GM04503 (cell line): ENCODE measurements at places on chromosomes 2 and 18.

DNA sequence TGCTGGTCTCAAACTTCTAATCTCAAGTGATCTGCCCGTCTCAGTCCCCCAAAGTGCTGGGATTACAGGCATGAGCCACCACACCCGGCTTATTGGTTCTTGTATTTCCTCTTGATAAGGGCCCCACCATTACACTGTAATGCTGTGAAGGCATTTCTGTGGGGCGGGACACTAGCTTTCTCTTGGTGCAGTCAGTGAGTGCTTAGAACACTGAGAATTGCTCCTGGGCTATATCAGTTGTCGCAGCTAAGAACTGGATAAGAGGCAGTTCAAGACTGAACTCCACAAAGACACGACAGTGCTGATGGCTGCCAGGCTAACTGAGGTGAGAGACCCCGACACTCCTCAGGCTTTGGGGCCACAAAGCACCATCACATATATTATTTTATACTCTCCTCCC lies 2.1 kb downstream of the KHK start:
- no peak for DNase-seq

- no peak for DNase-seq
Measured at GRCh38 chr2:238729261-238729935, 118.5 kb upstream of the TWIST2 start.

GRCh38 chr18:77035380-77036187 lies 97.0 kb downstream of the MBP start:
- no peak for DNase-seq

DNA sequence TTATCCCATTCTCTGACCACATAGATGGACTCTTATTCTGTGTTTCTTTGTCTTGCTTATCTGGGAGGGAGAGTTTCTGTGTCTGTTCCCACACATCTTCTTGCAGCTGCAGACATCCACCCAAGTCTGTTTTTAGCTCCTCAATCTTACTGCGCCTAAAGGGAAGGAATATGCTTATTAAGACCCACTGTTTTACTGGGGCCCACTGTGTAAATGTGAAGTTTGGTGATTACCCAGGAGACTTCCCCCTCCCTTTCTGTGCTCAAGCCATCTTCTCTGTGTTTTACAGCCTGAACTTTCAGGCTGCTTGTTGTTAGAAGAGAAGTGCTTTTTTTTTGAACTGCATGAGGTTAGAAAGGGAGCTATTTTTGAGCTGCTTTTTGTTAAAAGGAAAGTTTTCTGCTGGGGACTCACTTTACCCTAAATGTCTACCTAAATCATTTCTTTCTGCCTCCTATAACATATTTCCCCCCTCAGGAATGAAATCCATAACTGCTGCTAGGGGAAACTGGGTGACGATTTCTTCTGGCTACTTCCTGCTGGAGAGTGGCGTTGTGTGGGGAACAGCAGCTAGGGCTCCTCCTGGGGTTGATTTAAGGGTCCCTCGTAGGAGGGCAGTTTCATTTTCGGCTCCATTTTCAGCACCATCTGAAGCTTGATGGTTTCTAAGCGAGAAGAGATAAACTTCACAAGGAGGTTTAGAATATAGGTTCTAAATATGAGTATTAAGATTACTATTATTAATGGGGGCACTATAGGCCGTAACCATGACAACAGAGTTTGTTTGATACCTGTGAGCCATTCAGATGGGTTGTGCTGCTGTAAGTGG lies 39.5 kb upstream of the GMCL1 start:
- DNase-seq: no peak

DNA sequence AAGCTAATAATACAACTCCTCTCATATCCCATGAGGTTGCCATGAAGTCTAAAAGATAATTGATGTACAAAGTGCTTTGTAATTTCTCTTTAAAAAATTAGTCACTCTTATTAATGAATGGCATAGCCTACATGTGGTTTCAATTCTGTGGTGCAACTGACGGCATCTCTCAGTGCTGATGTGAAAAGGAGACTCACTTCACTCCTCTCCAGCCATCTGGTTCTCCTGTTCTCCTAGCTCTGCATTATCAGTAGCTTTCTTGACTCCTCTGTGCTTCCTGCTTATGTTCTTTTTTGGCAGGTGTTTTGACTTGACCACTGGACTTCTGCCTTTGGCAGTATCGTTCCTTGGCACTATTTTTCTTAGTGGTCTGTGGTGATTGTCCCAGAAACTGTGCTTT lies 134.9 kb upstream of the ZFP36L2 start:
- no peak for DNase-seq

DNA sequence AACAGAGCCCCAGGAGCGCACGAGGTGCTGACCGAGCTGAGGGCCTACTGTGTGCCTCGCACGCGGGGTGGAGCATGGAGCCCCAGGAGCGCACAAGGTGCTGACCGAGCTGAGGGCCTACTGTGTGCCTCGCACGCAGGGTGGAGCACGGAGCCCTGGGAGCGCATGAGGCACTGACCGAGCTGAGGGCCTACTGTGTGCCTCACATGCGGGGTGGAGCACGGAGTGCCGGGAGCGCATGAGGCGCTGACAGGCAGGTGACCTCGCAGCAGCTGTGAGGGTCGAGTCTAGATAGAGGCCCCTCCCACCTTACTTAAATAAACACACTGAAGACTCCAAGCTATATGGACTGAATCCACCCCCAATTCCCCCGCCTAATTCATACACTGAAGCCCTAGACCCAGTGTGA lies 60.3 kb downstream of the EIPR1 start:
- no peak for DNase-seq

- DNase-seq: no peak
Measured at GRCh38 chr2:136207665-136208064, 89.7 kb upstream of the CXCR4 start.

- DNase-seq: no peak
Measured at GRCh38 chr2:220478305-220479058, 851.1 kb downstream of the SLC4A3 start.

GRCh38 chr2:223797811-223798721 lies 39.3 kb downstream of the AP1S3 start:
- no peak for DNase-seq

- DNase-seq: no peak
Measured at GRCh38 chr2:222174450-222174849, 124.3 kb downstream of the PAX3 start.

DNA sequence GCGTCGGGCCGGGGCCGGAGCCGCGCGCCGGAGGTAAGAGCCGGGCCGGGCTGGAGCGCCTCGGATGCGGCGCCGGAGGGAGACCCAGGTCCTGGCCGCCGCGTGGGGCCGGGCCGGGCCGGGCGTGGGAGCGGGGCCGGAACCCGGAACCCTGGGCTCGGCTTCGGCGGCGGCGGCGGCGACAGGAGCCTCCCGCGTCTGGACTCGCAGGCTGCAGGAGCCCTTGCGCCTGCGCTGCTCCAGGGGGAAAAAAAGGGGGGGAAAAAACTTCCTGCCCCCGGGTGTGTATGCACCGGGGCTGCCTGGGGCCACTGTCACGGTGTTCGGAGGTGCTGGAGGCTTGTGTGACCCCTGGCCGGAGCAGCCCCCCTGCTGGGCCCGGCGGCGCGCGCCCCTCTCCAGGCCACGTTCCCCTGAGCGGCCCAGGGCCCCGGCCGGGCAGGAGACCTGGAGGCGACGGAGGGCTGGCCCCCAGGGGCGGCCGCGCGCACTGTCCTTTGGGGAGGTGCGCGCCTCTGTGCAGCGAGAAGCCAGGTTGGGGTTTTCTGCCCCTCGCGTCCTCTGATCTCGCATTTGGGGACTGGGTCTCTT lies 864 bp downstream of the KLHL29 start:
- no peak for DNase-seq

- DNase-seq: no peak
Measured at GRCh38 chr2:100713106-100713505, 106.8 kb upstream of the NPAS2 start.

- no peak for DNase-seq
Measured at GRCh38 chr2:167965907-167966761, 281.3 kb downstream of the STK39 start.

DNA sequence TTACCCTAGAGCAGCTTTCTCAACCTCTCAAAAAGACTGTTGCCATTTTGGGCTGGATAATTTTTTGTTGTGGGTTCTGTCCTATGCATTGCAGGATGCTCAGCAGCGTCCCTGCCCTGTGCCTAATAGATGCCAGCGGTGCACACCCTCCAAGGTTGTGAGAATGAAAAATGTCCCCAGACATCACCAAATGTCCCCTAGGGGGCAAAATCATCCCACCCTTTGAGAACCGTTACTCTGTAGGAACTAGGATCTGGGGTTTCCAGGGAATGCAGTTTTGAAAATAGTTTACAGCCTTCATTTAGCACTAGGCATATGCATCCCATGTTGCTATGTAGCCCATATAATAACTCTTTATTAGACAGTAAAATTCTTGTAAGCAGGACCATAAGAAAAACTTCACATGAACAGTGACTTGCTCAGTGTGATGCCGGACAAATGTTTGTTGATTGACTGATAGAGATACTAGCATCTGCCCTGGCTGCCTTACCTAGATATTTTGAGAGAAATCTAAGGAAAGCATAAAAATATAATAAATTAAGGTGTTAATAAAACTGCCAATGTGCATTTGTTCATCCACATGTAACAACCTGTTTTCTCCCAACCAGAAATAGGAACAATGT lies 79.2 kb upstream of the EPC2 start:
- no peak for DNase-seq

DNA sequence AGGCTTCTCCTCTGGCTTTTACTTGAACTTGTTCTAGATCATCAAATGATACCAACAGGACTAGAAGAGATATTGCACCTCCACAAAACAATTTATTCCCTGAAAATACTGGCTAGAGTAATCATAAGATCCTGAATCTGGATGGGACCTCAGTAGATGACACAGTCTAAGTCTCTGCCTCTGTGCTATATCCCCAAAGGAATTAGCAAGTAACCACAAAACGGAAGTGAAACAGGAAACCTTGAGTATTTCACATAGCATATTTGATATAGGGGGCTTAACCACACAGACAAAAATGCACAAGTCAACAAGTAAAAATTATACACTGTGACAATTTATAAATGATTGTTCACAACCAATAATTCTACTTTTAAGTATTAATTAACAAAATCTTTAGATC lies 456.9 kb upstream of the TNP1 start:
- no peak for DNase-seq

DNA sequence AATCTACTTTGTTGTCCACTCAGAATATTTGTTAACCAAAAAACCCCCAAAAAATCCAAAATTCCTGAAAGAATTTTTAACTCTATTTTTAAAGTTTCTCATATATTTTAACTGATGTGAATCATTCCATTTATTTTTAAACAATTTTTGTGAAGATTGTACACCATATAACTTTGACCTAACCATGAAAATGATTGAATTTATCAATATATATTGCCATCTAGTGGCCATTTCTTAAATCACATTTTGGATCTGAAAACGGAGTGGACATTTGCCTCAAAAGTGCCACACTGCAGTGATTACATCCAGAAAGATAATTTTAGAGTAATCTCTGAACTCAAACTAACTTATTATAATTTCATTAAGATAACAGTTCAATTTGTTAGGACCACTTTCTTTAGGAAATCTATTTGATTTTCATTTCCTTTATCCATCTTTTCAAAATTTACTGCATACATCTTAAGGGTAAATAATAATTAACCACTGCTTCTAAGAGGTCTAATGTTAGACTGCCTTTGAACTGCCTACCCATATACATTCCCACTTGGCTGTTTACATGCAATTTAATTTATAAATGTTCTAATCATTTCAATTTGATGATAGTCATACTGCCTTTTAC lies 71.1 kb downstream of the DSC3 start:
- no peak for DNase-seq

DNA sequence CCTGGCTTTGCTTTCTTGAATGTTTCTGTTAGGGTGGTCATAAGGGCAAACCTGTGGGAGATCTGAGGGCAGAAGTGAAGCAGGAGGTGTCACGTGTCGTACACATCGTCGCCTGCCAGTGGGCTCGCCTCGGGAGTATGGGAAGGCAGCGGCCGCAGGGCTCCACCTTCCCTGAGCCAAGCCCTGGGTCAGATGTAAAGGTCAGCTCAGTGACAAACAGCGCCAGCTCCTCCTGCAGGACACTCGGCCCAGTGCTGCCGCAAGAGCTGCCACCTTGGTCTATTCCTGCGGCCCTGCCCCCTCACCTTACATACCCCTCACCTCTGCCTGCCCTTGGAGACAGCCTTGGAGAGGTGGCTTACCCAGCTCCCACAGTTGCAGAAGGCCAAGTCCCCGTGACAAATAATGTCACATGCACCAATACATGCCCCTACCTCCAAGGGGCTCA lies 64.2 kb downstream of the PSMG2 start:
- no peak for DNase-seq

DNA sequence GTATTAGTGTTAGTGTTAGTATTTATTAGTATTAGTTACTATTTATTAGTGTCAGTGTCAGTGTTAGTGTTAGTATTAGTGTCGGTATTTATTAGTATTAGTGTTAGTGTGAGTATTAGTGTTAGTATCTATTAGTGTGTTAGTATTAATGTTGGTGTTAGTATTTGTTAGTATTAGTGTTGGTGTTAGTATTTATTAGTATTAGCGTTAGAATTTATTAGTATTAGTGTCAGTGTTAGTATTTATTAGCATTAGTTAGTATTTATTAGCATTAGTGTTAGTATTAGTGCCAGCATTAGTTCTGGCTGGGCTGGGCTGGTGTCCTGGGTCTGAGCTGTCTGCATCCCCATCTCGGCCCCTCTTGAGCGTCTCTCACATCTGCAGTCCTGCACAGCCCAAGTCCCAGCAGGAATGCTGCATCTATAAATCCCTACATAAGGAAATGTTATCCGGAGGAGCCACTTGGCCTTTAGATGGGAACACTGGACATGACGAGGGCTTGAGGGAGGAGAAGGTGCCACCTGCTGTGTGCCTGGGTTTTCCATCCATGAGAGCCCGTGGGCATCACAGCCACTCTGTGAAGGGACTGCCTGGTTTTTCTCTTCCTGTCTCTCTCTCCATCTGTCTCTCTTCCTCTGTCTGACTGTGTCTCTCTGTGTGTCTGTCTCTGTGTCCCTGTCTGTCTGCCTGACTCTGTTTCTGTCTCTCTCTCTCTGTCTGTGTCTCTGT lies 33.6 kb downstream of the TWIST2 start:
- no peak for DNase-seq

- DNase-seq: no peak
Measured at GRCh38 chr2:99698896-99699295, 209.1 kb upstream of the REV1 start.

DNA sequence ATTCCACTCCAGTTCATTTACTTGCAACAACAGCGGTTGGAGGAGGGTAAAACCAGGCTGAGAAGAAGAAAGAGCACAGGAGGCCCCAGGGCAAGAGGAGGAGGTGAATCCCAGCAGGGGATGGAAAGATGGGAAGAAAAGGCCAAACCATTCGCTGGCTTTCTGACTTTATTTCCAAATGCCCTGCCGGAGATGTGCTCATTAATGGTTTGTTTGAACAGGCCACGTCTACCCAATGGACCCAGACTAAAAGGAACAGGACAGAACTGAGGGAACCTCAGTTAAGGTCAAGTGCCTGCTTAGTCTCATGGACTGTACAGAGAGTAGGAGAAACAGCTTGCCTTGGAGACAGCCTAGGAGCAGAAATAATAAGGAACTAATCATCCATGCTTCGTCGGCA lies 121.6 kb upstream of the NDUFV2 start:
- no peak for DNase-seq

DNA sequence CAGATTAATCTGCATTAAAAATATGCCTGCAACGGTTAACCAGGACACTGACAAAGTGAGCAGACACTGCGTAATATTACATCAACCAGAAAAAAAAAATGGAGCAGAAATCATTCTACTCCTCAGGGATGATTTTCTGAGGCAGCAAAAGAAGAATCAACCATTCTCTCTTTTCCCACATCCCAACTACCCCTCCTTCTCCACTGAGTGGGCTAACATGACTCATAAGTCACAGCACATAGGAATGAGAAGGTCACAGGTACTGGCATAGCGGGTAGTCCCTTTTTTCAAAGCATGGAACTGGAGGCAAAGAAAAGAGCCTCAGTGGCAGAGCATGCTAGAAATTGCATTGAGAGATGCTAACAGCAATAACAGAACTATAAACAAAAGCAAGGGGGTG lies 54.3 kb upstream of the TSPYL6 start:
- DNase-seq: no peak
